Activated naive CD8-positive, alpha-beta T cell treated with anti-CD3 and anti-CD28 coated beads, Interleukin-2, amount 10 ng/mL, durations not matched to agents 7 days and 5 days (primary cell): ENCODE measurements at places on chromosomes 7 and 10. TPM values are rescaled to one million over a fixed set of nuclear protein-coding genes. Genes with fewer than 3 reads are reported as not detected.

DNA sequence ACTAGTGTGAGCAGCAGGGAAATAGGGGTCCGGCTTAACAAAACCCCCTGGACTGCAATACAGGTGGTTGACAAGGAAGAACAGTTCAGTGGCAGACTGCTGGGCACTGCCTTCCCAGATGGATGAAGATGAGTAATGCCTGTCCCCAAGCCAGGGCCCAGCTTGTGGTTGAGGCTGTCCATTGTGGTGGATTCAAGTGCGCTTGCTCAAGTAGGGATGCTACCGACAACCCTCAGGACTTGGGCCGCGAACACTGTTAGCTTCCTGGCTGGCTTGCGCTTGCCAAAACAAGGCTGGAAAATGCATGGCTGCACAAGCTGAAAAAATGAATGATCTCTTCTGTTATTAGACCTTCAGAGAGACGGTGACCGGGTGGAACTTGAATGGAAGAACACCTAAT lies 116.1 kb upstream of the ACBD5 start:
- no peak overlapping the region for H3K4me3 ChIP-seq
- no peaks in the 10 kb centered on the region for H3K36me3 ChIP-seq
- H3K4me1 ChIP-seq, result peaks cover 3% of the 10 kb centered on the region
- H3K27me3 ChIP-seq, result peaks cover 10% of the 10 kb centered on the region
- no peak overlapping the region for H3K27ac ChIP-seq
- no peak for DNase-seq

- no peaks in the 10 kb centered on the region for H3K27me3 ChIP-seq
- peaks cover 33% of the 10 kb centered on the region for H3K4me1 ChIP-seq
- H3K36me3 ChIP-seq, result peaks cover 8% of the 10 kb centered on the region
- no peak overlapping the region for H3K4me3 ChIP-seq
Observed at GRCh38 chr7:100567031-100567730, 6.5 kb downstream of the SAP25 start.

DNA sequence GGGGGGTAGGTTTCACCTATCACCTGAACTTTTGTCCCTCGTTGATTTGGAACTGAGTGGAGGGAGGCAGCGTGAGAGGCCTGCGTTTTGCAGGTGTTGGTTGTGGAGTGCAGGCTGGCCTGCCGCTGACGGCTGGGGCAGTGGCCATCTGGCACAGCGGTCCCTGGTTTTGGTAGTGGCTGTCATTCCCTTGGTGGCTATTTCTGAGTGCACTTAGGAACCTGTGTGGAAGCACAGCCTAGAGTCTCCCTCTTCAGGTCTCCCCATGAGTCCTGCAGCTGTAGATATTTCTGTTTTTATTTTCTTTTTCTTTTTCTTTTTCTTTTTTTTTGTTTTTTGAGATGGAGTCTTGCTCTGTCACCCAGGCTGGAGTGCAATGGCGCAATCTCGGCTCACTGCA lies 129.2 kb downstream of the CUL2 start:
- no peak overlapping the region for H3K4me3 ChIP-seq
- no peak for DNase-seq
- no peaks in the 10 kb centered on the region for H3K27me3 ChIP-seq
- H3K4me1 ChIP-seq, result no peaks in the 10 kb centered on the region
- H3K36me3 ChIP-seq, result no peaks in the 10 kb centered on the region
- H3K27ac ChIP-seq, result no peak overlapping the region

- no peak for DNase-seq
- H3K4me3 ChIP-seq, result peak overlapping the region; percentile 98
- H3K27ac ChIP-seq, result peak overlapping the region; percentile 100
- peaks cover 27% of the 10 kb centered on the region for H3K36me3 ChIP-seq
- H3K27me3 ChIP-seq, result no peaks in the 10 kb centered on the region
Observed at GRCh38 chr10:27153845-27154193, 365 bp downstream of the YME1L1 start.

The SPDYE2 gene
- total RNA-seq, result not detected

The KCNMA1 gene
- 0.39 TPM for total RNA-seq
